Naive B cell (primary cell): ENCODE measurements at places on chromosomes 6 and 20. TPM values are rescaled to one million over a fixed set of nuclear protein-coding genes. Genes with fewer than 3 reads are reported as not detected.

Gene HLA-DRB5
- 2,377 TPM for polyA plus RNA-seq

DNA sequence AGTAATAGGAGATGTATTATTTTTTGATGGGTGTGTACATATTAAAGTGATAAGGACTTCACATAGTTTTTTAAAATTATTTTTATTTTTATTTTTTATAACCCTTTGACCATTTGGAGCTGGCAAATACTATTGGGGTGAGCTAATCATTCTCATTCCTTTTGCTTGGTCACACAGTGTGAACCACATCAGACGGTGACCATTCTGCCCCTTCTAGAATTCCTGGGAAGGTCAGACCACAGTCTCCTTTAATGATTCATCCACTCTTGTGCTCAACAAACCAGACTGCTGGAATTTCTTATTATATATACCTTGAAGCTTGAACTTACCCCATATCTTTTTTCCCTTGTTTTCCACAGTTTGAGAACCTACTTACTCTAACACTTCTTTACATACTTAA, 23.9 kb upstream of the PRL start:
- DNase-seq: no peak

DNA sequence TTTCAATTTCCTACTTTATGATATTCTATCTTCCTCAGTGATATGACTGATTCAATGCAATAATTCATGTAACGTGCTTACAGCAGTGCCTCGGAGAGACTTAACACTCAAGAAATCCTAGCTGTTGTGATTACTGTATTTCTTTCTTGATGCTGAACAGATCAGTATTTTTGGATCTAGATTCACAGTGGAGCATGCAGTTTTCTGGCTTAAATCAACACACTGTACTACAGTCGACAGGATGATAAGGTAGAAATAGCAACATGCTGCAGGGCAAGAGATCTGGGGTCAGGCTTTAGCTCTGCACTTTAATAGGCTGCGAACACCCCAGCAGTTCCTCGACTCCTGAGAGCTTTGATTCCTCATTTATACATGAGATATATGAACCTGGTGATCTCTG, 161.0 kb downstream of the AIG1 start:
- no peak for DNase-seq

Gene SNX14
- 39.1 TPM for polyA plus RNA-seq

Gene PSORS1C1
- not detected for polyA plus RNA-seq
